ENCODE measurements at places on chromosomes 7 and 10.

DNA sequence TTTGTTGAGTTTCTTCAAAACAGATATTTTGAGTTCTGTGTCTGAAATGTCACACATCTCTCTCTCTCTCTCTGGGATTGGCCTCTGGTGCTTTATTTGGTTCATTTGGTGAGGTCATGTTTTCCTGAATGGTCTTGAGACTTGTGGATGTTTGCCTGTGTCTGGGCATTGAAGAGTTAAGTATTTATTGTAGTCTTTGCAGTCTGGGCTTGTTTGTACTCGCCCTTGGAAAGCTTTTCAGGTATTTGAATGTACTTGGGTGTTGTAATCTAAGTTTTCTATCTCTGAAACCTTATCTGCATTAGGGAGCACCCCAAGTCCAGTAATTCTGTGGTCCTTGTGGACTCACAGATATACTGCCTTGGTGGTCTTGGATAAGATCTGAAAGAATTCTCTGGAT lies 106.7 kb upstream of the PRSS58 start:
- DNase-seq: no peak

DNA sequence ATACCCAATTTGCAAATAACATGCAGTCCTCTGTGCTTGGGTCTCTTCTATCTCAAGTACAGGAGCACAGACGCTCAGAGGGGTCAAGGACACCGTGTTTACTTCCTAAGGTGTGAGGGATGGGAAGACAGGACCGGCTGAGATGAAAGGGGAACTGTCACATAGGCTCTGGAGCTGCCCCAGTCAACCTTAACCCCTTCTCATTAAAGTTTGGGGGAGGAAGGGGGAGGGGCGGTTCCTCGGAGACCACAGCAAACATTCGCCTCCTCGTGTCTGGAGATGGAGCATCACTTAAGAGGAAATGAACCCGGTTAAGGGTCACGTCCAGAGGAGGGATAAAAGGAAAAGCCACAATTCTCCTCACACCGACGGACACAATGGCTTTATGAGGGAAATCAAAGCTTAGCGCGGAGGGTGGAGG lies 1.1 kb downstream of the SH3PXD2A start:
- no peak for DNase-seq

GRCh38 chr10:11345224-11346054 lies 266.0 kb downstream of the USP6NL start:
- no peak for DNase-seq

- no peak for DNase-seq
These were observed 16.7 kb downstream of the USP6NL start for GRCh38 chr10:11594589-11595394.

GRCh38 chr10:7896297-7896696 lies 78.0 kb downstream of the TAF3 start:
- DNase-seq: no peak

DNA sequence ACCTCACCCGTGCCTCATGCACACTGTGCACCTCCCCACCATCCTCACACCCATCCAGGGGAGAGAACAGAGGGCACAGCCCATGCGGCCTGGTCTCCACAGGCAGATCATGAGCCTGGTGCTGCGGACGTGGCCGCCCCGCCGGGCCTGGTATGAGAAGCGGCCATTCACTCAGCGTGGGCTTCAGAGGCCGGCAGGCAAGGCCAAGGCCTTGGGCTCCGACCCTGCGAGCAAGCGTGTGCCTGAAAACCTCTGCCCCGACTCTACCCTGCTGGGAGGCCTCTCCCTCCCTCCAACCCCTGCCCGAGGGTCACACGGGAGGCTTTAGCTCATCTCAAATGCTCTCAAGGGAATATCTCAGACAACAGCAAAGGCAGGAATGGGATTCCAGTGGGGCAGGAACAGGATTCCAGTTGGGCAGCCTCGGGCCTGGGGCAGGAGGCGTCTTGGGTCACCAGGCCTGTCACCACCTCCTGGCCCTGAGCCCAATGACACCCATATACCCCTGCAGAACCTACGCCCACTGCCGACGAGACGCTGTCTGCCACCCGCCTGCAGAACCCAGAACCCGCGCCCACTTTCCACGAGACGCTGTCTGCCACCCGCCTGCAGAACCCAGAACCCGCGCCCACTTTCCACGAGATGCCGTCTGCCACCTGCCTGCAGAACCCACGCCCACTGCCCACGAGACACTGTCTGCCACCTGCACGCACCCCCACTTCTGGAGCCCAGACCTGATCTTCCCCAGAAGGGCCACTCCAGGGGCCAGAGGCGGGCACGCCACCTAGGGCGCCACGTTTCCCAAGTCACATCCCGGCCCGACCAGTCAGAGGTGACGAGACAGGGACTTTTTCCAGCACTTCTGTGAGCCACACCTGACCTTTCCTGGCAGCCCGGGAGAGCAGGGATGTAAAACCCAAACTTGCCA lies 38.9 kb downstream of the ADAP1 start:
- DNase-seq: no peak

- no peak for DNase-seq
These were observed 36.7 kb upstream of the MNX1 start for GRCh38 chr7:157047148-157047547.

DNA sequence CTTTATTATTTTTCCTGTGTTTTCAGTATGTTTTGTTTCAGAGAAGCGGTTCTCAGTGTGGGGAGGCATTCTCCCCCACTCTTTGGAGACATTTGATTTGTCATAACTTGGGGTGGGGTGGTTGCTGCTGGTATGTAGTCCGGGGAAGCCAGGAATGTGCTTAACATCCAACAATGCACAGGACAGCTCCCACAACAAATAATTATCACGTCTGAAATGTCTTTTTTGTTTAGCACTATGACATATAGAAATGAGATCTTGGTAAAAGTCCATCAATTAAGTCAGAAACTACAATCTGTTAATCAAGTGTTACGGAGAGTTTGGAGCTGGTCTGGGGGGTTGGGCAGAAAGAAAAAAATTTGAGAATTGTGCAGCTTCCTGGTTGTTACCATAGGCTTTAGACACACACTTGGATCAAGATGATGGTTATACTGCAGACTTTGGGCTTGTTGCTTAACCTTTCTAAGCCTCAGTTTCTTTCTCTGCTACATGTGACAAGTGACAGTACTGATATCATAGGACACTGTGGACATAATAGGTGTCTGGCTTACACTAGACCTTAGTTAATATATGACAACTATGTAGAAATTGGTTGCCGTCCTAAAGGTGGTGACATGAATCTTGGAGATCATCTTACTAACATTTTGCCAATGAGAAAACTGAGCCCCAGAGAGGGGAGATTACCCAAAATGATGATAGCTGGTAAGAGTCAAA lies 113.7 kb downstream of the LRMDA start:
- DNase-seq: no peak

- DNase-seq: no peak
These were observed 58.0 kb downstream of the PRKAG2 start for GRCh38 chr7:151818674-151819519.

GRCh38 chr7:41219276-41219675 lies 483.6 kb downstream of the INHBA start:
- no peak for DNase-seq

DNA sequence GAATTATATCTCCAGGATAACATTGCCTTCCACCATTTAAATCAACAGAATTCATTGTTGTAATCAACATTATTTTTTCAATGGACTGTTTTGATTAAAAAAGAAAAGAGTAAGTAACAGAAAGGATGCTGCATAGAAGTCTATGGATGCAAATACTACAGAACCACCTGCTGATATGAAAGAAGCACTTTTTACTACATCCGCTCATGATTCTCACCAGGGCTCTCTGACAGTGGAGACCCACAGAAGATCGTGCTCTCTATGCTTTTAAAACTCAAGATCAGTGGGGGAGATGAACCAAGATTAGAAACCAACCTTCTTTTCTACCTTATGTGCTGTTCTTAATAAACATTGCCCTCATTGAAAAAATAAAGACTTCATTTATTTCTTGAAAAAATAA lies 24.4 kb downstream of the RHOBTB1 start:
- DNase-seq: no peak

- DNase-seq: no peak
These were observed 38.8 kb downstream of the MGAM2 start for GRCh38 chr7:142150356-142150755.

- no peak for DNase-seq
These were observed 41.8 kb upstream of the LRRC18 start for GRCh38 chr10:48981310-48981907.

GRCh38 chr7:90390926-90391325 lies 12.3 kb upstream of the CLDN12 start:
- DNase-seq: no peak

- no peak for DNase-seq
These were observed 31.2 kb downstream of the ST7 start for GRCh38 chr7:116984511-116984910.
